ENCODE measurements at places on chromosomes 1 and 21.

- no peak for DNase-seq
These were observed 31.2 kb downstream of the BATF3 start for GRCh38 chr1:212668477-212668876.

- DNase-seq, result peak; percentile 80
These were observed at the start of gene LDLRAP1 for GRCh38 chr1:25543425-25544242. TSS of gene LDLRAP1 (plus strand) at chr1:25543606. CDS start at chr1:25543699, 93 bp downstream.

GRCh38 chr1:21568006-21568746 is 59.0 kb downstream of the ALPL start:
- DNase-seq, result no peak

- no peak for DNase-seq
These were observed 140.0 kb downstream of the GLUL start for GRCh38 chr1:182251561-182251960.

- DNase-seq, result no peak
These were observed 106.4 kb upstream of the PPP2R5A start for GRCh38 chr1:212178851-212179250.

DNA sequence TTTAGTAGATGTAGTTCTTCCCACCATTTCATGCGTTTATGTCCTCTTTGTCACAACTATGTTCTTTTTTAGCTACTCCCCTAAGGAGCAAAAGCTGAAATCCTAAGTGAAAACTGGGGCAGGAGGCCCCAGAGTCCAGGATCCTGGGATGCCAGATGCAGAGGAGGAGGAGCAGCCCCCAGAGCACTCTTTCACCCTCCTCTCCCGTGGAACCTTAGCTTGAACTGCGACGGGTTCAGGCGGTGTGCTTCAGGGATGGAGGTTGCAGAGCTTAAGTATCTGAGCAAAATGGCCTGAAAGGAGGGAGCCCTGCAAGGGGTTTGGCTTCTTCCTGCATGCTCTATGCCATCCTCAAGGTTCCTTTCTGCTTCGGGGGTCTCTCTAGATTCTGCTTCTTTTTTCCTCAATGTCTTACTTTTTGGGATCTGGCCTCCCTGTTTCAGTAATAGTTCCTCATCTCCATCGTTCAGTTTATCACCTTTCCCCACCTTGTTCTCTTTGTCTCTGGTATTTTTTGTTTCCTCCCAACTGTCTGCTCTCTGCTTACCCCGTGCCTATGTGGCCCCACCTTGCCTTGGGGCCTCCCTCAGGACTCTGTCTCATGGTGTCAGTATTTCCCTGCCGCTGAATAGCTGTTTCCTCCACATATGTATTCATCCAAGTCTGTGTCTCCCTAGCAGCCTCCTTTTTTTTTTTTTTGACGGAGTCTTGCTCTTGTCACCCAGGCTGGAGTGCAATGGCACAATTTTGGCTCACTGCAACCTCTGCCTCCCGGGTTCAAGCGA is 2.7 kb upstream of the NHLH1 start:
- no peak for DNase-seq

GRCh38 chr1:177820213-177820612 is 149.6 kb downstream of the SEC16B start:
- no peak for DNase-seq

DNA sequence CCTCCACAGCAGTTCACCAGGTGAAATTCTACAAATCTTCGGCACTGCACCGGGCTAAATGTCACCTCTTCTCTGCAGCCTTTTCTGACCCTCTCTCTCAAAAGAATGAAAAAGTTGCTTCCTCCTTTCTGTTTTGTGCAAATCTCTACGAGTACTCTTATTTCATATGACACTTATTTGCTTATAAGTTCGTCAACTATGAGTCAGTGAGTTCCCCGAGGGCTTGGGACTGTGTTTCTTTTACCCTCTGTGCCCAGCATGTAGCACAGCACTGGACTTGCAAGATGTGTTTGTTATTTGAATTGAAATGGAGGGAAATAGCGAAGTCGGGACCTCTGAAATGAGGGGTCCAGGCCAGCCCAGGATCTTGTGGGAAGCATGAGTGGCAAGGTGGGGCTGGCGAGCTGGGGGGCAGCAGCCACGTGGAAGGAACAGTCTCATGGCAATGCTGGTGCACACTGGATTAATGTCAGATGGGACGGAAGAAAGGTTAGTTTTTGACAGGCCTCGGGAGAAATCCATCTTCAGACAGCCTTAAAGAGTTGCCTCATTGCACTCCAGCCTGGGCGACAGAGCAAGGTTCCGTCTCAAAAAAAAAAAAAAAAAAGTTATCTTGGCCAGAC is 6.2 kb downstream of the SLC6A9 start:
- DNase-seq, result no peak
